ENCODE measurements at places on chromosomes 1 and 21. TPM values are rescaled to one million over a fixed set of nuclear protein-coding genes. Genes with fewer than 3 reads are reported as not detected.
A peak's percentile ranks its signal among the peaks of the same experiment; 100 is the strongest.

- no peak for DNase-seq
Measured at GRCh38 chr1:240134113-240134512, 42.4 kb downstream of the FMN2 start.

DNA sequence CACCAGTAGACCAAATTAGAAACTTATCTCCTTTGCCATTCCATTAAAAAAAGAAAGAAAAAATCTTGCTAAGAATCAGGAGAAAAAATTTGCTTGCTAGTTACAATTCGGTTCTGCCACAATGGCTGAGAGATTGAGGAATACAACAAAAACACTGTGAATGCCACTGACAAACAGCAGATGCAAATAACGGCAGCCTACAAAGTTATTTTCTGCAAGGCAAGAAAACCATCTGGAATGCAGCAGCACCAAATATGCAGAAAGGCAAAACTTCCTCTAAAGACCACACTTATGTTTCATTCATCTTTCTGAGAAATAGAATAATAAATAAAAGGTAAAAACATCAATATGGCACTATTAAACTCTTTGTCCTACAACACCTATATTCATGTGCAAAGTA, 75.7 kb downstream of the ENAH start:
- no peak for DNase-seq

GRCh38 chr1:151455231-151455630, 4.1 kb downstream of the POGZ start:
- DNase-seq = no peak

- DNase-seq = peak; percentile 60
Measured at GRCh38 chr1:25651824-25652741, 35.5 kb downstream of the MAN1C1 start.

The OVAAL gene
- not detected for total RNA-seq

All from upper lobe of right lung (tissue), 1 donor.